HTR-8/SVneo (cell line): ENCODE measurements at places on chromosomes 16 and 17.

DNA sequence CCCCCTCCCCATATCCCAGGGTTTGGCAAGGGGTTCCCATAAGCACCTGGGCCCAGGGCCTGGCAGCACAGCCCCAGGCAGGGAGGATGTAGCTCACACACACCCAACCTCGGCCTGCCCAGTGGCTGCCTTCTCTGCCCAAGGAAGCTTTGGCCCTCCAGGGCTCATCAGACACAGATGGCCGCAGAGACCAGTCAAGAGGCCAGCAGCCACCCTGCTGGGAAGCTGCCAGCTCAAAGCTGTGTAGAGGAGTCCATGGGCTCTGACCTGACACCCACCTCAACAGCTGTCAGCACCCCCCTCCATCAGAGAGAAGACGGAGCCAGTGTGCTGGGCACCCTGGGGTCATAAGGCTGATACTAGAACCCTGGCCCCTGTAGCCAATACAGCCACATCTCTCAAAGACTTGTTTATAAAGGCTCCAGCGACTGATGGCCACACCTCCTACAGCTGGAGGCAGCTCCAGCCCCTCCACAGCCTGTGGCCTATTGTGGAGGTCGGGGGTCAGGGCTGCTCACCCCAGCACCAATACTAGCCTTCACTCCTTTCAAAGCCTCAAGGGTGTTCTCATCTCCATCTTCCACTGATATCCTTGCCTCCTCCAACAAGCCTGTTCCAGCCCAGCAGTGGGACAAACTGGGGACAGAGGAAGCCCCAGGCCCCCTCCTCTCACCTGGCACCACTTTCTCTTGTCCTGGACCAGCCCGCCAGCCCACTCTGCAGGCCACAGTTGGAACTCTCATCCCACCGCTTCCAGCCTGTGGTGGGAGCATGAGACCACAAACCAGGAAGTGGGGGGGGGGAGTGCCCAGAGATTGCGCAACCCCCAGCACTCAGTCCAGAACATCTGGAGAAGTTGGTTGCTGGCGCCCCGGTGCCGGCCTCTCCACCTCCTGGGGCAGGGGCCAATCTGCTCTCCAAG lies 2.2 kb upstream of the MPG start:
- DNase-seq = peak; percentile 80

DNA sequence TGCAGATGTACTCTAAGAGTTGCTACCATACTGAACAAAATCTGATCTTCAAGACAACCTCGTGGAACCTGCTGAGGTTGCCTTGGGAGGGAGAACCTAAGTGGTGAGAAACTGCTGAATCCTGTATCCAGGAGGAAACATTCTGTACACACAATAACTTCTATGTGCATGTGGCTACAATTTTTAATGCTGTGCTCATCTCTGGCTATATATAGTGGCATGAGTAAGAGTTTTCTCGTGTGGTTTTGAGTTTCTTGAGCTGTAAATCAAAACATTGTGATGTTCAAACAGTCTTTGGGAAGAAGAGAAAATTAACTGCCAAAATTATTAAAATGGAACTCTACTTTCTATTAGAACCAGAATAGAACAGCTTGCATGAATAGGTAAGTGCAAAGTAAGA lies 206.8 kb downstream of the CA10 start:
- DNase-seq = no peak

DNA sequence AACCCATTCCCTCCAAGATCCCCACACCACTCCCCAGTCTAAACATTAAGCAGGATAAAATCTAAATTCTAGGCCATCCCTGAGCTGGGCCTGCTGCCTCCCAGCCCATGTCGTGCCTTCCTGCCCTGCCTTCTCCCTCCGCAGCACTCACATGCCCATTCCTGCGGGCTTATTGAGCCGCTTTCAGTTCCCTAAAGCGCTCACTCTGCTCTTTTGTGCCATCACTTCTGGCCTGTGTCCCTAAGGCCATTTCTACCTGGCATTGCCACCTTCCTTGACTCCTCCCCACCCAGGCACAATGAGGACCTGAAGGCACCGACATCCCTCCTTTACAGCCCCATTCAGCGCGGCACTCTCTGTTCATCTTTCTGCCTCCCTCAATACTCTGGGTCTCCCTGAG lies 13.0 kb upstream of the RAB5C start:
- no peak for DNase-seq

- DNase-seq = no peak
Measured at GRCh38 chr16:57567691-57568090, 25.2 kb downstream of the ADGRG5 start.

GRCh38 chr17:35596530-35597233 lies 9.6 kb downstream of the AP2B1 start:
- no peak for DNase-seq

GRCh38 chr17:38654411-38655398 lies 20.1 kb downstream of the EPOP start:
- no peak for DNase-seq

DNA sequence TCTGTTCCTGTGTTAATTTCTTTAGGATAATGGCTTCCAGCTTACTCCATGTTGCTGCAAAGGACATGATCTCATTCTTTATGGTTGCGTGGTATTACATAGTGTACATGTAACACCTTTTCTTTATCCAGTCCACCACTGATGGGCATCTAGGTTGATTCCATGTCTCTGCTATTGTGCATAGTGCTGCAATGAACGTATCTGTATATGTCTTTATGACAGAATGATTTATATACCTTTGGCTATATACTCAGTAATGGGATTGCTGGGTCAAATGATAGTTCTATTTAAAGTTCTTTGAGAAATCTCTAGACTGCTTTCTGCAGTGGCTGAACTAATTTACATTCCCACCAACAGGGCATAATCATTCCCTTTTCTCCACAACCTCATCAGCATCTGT lies 39.8 kb downstream of the ABCA10 start:
- no peak for DNase-seq

DNA sequence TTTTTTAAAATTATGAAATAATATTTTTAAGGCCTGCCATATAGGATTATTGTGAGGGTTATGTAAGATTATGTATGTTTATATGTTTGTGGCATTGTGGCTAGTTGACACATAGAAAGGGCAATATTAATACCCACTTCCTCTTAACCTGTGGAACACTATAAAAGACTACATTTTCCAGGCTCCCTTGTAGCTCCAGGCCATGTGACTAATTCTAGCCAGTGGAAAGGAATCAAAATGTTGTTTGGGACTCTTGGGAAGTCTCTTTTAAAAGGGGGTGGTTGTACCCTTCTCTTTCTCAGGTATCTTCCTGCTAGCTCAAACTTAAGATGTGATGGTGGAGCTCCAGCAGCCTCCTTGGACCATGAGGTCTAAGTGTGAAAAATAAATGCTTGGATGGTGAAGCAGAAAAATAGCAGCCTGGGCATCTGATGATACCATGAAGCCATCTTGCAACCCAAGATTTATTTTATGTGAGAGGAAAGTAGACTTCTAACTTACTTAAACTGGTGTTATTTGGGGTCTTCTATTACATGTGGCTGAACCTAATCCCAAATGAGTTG lies 39.2 kb downstream of the TEKT5 start:
- DNase-seq = no peak

- DNase-seq = peak; percentile 59
Measured at GRCh38 chr17:41910701-41911391, 7.9 kb downstream of the ACLY start.

GRCh38 chr16:27102701-27103575 lies 36.2 kb downstream of the C16orf82 start:
- no peak for DNase-seq
